A549 (cell line): ENCODE measurements at places on chromosomes 16 and 17. TPM values are rescaled to one million over a fixed set of nuclear protein-coding genes. Genes with fewer than 3 reads are reported as not detected.

DNA sequence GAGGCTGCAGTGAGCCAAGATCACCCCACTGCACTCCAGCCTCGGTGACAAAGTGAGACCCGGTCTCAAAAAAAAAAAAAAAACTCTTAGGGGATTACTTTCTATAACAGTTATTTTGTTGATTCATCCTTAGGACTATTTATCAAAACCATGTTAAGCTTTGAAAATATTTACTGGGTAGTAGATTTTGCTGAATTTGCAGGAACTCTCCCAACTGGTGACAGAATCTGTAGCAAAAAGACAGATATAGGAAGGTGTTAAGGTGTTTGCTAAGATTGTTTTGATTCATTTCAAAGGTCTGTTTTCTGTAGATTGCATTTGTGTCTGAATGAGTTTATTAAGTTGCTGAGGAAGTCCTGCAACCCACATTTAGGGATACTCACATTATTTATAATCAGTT is 192.6 kb downstream of the PRKCA start:
- DNase-seq, result no peak

DNA sequence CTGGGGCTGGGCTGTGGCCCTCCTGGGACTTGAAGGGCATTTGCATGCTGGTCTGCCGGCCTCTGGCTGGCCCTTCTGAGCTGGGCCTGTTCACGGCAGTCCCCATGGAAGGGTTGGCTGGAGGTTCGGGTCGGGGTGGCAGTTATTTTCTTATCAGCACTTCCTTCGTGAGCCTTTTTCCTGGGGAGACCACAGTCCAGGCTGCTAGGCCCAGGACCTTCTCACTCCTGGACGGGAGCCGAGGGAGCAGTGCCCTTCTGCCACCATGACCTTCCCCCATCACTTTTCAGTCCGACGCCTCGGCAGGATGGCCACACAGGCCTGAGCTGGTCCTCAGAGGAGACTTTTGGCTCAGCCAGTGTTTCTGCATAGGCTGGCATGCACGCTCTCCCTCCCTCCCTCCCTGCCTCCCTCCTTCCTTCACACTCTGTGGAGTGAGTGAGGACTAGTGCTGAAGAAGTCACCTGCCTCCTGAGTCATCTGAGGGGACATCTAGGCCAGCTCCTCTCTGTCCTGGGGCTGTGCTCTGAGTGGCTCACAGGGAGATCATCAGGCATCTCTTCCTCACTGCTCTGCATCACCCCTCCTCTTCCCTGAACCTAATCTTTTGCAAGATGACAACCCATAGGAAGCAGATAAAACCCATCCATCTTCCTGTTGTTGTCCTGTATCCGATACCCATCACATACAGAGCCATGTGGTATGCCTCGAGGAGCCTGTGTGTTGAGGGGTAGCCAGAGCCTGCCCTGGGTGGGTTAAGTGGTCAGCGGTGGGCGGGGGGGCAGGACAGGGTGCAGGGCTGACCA is 109.7 kb downstream of the RAP1GAP2 start:
- DNase-seq, result no peak

DNA sequence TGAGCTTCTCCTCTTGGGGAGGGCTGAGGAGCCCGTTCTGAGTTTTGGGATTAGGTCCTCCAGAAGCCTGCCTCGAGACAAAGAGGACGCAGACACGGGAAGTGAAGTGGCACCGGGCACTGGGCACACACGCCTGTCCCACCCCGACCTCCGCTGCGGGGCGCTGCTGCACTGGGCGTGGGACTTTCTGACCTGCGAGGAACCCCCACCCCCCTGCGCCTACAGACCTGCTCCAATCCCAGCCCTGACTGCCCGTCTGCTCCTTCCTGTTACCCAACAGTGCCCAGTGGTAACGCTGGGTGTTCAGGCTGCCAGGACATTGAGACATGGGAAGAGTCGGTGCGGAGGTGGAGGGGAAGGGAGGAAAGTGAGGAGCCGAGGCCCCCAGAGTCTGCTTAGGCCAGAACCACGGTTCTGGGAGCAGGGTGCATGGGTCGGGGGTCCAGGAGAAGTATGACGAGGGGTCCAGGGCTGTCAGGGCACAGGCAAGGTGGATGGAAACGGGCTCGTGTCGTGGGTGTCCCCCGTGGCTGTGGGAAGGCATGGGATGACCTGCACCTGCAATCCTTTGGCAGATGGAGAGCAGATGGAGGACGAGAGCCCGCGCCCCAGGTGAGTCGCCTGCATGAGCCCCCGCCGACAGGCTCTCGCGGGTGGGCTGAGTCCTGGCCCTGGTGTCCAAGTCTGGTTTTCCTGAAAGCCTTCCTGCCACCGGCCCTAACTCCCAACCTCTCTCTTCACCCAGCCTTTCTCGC is 112.0 kb upstream of the CREBBP start:
- DNase-seq, result no peak

DNA sequence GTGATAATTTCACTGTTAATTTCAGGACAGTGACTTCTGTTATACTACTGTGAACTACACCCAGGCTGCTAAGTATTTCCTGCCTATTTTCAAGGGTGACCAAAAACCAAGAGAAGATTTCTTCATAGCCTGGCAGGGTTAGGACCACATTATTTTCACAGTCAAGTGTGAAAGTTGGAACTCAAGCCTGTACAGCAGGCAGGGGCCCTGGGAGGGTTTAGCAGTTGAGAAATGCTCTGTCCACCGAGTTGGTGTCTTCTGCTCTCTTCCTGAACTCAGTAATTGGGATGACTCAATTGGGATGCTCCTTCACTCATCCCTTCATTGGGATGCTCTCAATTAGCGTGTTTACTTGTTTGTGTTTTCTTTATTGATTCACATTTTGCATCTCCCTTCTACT is 347.3 kb upstream of the CDH11 start:
- no peak for DNase-seq

DNA sequence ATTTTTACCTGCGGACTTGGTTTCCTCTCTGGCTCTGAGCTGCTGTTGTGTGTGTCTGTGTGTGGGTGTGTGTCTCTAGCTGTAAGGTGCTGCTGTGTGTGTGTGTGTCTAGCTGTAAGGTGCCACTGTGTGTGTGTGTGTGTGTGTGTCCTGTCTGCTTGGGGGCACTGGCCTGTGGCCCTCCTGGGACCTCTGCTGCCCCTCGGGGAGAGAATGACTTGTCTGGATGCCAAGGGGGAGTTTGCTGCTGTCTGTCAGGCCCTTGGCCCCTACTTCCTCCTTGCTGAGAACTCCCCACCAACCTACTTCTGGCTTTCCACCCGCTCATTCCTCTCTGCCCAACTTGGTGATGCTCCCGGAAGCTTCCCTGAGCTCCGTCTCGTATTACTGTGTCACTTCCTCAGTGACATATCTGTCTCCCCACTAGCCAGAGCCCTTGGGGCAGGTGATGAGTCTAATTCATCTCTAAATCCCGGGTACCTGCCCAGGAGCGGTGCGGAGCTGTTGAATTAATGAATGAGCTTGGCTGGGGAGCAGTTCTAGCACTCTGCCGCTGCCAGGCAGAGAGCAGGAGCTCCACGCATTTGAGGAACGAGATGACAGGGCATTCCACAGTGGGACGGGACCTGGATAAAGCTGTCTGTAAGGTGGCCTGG is 3.5 kb upstream of the LASP1NB start:
- DNase-seq, result no peak

DNA sequence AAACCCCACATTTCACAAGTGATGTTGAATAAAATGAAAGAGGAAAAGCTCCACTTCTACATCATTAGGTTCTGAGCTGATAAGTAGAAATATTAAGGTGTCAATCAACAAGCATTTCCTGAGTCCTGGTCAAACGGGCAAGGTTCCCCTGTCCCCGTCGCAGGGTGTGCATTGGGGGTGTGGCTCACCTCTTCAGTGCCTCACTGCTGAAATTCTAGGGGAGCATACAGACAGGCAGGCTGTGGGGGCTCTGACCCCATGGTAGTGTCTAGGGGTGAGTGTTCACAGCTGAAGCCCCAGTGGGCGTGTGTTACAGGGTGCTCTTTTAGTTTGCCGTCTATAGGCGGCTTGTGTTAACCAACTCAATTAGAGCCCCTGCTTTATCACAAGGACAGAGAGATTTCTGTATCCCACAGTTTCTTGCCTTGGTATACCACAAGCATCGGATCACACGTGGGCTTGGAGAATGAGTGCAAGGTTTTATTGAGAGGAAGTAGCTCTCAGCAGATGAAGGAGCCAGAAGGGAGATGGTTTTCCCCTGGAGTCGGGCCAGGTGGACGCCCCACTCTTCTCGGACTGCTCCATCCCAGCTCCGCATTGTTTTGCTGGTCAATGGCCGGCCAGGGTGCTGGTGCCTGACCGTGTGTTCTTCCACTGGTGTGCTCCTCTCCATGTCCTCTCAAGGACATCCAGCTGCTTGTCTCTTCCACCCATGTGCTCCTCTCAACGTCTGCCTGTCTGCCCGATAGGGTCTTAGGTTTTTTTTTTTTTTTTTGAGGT is 238.2 kb upstream of the NLRP1 start:
- DNase-seq, result no peak

DNA sequence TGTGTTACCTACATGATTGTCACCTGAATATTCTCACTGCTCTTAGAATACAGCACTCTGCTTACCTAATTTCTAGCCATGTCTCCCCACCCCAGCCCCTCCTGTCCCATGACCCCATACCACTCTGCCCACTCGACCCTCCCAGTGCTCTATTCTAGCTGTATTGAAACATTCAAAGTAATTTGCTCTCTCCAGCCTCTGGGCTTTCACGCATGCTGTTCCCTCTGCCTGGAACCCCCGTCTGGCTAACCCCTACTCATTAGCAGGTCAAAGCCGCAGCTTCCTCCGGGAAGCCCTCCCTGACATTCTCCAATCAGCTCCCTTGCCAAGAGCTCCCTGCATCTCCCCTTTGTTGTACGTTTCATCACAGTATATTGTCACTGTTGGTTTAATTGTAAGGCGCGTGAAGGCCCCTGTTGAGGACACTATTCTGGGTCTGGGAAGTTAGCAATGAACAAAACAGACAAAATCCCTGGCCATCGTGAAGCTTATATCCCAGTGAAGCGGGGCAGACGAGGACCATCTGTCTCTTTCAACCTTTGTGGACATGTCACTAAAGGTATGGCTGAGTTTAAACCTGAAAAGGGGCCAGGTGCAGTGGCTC is 72.3 kb upstream of the LHX1 start:
- DNase-seq, result no peak

DNA sequence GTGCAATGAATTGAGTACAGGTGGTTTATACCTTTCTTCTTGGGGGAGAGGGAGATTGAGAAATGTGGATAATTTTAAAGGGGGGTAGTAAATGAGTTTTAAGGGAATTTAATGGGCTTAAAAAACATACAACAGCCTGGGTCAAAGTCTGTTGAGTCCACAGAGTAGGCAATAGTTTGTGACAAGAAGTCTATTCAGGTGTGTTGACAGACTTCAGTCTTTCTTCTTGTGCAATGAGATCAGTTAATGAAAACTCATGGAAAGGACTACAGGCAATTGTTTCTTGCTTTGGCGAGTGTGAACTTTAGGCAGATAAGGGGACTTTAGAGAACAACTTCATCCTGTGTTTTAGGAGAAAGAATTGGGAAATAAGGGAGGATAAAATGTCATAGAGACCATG is 507.8 kb upstream of the CA10 start:
- no peak for DNase-seq

DNA sequence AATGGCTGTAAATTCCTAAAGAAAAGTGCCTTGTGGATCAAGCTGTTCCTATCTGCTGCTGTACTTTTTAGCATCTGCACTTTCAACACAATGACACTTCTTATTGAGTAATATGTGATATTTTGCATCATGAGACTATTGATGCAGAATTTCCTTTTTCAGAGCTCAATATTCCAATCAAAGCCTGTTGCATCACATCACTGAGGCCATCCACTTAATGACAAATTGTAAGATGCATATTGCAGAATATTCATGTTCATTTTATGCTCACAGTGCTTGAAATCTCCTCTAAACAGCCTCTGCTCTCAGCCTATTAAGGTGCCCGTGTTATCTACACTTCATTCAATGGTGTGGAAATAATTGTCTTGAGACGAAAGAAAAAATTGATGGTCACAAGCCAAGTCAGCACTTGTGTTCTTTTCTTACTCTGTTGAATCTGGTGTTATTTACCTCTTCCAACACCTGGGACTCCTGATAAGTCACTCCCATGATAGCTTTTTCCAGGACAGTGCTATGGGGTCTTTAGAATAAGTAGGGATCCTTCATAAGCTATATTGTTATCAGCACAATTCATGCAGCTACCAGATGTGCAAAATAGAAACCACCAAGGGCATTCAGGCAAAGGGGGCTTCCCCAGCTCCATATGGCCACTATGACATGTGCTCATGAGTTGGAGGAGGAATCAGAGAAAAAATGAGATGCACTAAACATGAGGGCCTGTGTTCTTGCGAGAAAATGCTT is 9.3 kb upstream of the SKAP1 start:
- no peak for DNase-seq

GRCh38 chr17:75614006-75614405 is 19.2 kb upstream of the SMIM5 start:
- no peak for DNase-seq

DNA sequence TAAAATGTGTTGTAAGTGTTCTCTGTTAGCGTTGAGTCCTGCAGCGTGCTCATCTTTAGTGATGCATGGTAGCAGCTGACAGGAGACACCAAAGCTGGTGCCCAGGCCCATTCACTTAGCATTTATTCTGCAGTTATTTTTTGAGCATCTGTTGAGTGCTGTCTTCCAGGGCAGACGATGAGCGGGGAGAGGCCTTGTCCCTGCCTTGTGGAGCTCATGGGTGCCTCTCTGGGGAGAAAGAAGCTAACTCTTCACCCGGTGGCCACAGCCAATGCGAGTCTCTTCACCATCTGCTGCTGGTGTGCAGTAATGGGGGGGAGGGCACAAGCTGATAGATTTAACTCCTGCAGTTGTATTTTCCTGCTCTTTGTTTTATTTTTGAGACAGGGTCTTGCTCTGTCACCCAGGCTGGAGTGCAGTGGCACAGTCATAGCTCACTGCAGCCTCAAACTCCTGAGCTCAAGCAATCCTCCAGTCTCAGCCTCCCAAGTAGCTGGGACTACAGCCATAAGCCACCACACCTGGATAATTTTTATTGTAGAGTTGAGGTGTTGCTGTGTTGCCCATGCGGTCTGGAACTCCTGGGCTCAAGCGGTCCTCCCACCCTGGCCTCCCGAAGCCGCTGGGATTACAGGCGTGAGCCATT is 30.5 kb downstream of the GPT2 start:
- no peak for DNase-seq

DNA sequence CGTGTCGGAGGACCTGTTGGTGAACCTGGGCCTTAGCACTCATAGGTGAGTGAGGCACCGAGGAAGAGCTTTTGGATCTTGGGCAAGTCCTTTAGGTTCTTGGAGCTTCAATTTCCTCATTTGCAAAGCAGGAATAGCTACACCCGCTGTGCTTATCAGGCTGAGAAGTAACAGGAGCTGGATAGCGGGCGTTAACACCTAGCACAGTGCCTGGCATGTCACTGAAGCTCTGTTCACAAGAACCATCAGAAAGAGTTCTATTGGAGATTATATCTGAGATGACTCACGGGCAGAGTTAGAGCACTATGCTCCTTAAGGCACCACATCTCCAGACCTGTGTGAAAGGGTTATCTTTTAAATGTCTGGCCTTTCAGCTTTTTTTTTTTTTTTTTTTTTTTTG is 12.8 kb downstream of the MEOX1 start:
- no peak for DNase-seq

PRSS8 gene
- 0.09 to 0.21 TPM (median 0.15 TPM) in 3 replicates for polyA plus RNA-seq

SOX9 gene
- 9.6 to 14.5 TPM (median 12.3 TPM) in 3 replicates for polyA plus RNA-seq

FAM20A gene
- polyA plus RNA-seq, result 0.03 to 0.09 TPM in 2 of 3 replicates, not detected in the other

ELOB gene
- 414 to 494 TPM (median 469 TPM) in 3 replicates for polyA plus RNA-seq

KRTAP2-1 gene
- polyA plus RNA-seq, result not detected in 3 replicates

TBX6 gene
- 0.26 to 0.63 TPM (median 0.62 TPM) in 3 replicates for polyA plus RNA-seq
